ENCODE measurements at places on chromosomes 7 and 10.

GRCh38 chr7:65441010-65441409 is 67.4 kb downstream of the ZNF92 start:
- no peak for DNase-seq

DNA sequence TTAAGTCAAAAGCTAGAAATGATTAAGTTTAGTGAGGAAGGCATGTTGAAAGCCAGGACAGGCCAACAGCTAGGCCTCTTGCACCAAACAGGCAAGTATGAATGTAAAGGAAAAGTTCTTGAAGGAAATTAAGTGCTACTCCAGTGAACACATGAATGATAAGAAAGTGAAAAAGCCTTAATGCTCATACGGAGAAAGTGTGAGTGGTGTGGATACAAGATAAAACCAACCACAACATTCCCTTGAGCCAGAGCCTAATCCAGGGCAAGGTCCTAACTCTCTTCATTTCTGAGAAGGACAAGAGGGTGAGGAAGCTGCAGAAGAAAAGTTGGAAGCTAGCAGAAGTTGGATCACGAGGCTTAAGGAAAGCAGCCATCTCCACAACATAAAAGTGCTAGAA is 53.0 kb downstream of the DNAJC1 start:
- no peak for DNase-seq

GRCh38 chr7:107322015-107322414 is 147.8 kb upstream of the GPR22 start:
- DNase-seq: no peak

GRCh38 chr7:19834566-19834965 is 61.1 kb upstream of the TMEM196 start:
- no peak for DNase-seq

DNA sequence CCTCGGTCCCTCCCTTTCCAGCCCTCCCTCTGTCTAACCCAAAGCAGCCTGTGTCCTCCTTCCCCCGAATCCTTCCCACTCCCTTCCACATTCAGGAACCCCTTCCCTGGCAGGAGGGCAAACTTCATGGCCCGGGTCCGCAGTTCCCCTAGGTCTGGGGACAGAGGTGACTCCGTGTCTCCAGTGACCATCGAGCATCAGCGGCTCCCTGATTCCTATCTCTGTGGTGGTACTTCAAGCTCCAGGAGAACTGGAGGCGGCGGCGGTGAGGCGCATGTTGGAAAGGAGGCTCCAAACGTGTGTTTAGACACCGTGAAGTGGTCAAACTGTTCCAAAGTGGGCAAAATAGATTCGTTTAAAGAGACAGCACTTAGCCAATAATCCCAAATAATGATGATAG is 148.1 kb downstream of the PAXIP1 start:
- DNase-seq: no peak

GRCh38 chr7:118184565-118184940 is 589 bp downstream of the LSM8 start:
- no peak for DNase-seq

GRCh38 chr10:120286280-120286679 is 170.7 kb upstream of the PLPP4 start:
- DNase-seq: no peak

GRCh38 chr10:95559471-95559870 is 1.7 kb downstream of the SORBS1 start:
- no peak for DNase-seq

GRCh38 chr10:111984057-111984456 is 199.5 kb downstream of the GPAM start:
- DNase-seq: no peak

DNA sequence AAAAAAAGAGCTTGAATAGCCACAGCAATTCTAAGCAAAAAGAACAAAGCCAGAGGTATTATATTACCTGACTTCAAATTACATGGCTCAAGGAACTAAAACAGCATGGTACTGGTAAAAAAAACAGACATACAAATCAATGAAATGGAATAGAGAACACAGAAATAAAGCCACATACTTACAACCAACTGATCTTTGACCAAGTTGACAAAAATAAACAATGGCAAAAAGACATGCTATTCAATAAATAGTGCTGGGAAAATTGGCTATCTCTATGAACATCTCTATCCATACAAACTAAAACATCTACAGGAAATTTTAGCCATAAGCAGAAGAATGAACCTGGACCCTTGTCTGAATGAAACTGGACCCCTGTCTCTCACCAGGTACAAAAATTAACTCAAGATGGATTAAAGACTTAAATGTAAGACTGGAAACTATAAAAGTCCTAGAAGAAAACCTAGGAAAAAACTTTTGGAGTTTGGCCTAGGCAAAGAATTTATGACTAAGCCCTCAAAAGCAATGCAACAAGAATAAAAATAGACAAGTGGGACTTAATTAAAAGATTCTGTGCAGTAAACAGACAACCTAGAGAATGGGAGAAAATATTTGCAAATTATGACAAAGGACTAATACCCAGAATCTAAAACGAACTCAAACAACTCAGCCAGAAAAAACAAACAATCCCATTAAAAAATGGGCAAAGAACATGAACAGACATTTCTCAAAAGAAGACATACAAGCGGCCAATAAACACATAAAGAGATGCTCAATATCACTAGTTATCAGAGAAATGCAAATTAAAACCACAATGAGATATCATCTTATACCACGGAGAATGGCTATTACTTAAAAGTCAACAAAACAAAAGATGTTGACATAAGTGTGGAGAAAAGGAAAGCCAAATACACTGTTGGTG is 72.8 kb upstream of the DDC start:
- no peak for DNase-seq

GRCh38 chr7:129615018-129615417 is 3.5 kb downstream of the NRF1 start:
- DNase-seq: no peak

GRCh38 chr10:26799342-26799741 is 61.4 kb downstream of the ABI1 start:
- no peak for DNase-seq

GRCh38 chr7:50462361-50462760 is 12.2 kb upstream of the FIGNL1 start:
- DNase-seq: no peak

DNA sequence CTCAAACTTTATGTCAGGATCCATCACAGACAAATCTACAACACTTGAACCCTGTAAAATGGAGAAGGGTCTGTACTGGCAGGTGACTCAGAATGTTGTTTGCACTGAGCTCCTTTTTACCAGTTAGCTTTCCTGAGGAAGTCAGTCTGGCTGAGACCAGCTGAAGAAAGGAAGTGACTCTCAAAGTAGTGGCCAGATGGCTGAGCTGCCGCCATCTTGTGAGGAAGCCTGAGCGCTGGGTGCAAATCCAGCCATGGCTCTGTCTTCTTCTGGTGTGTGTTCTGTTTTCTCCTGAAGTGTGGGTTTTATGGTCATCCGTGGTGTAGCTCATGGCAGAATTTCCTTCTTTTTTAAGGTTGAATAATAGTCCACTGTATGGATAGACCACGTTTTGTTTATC is 25.5 kb upstream of the ECHDC3 start:
- no peak for DNase-seq

DNA sequence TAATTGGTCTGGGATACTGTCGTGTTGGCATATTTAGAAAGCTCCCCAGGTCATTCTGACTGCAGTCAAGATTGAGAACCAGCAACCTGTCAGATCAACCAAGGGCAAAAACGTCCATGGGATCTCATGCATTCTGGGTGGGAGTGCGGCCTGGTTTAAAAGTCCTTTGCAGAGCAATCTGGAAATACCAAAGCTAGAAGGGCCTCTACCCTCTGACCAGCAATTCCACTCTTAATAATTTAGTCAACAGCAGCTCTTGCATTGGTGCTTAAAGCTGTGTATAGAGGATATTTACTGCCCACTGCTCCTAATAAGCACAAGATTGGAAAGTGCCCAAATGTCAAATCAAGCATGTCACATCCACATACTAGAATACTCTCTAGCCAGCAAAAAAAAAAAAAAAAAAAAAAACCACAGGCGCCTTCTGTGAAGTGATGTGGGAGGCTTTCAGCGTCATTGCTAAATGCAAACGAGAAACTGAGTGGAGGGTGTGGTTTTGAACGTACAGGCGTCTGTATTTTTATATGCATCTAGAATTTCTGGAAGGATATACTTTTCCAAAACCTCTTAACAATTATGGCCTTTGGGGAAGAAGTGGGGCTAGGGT is 44.8 kb upstream of the HSPA12A start:
- no peak for DNase-seq

DNA sequence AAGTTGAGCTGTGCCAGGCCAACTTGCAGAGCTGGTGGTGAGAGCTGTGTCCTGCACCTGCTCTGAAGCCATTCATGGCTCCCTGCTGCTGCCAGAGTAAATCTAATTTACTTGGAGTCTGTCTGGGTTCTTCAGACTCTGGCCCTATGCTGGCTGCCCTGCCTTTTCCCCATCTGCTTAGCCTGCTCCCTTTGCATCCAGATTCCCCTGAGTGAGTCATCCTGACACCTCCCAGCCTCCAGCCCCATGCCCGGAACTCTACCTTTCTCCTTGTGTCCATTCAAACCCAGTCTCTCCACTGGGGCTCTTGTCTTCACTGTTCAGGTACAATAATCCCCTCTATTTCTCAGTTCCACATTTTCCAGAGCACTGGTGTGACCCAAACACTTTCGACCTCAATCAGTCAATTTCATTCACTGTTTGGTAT is 434.4 kb upstream of the ZMIZ1 start:
- DNase-seq: no peak

DNA sequence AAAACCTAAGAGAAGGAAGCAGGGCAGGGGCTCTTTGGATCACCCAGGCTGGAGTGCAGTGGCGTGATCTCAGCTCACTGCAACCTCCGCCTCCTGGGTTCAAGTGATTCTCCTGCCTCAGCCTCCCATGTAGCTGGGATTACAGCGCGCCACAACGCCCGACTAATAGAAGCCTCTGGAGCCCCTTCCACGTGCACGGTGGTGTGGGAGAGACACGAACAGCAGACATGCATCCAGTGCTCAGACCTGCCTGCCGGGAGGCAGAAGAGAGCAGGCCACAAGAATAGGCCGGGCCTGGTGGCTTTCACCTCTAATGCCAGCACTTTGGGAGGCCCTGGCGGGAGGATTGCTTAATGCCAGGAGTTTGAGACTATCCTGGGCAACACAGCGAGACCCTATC is 96.3 kb downstream of the PRPF18 start:
- DNase-seq: no peak

GRCh38 chr7:27912751-27913150 is 172.8 kb downstream of the TAX1BP1 start:
- no peak for DNase-seq

GRCh38 chr7:148987751-148988512 is 40.4 kb downstream of the PDIA4 start:
- DNase-seq: no peak

DNA sequence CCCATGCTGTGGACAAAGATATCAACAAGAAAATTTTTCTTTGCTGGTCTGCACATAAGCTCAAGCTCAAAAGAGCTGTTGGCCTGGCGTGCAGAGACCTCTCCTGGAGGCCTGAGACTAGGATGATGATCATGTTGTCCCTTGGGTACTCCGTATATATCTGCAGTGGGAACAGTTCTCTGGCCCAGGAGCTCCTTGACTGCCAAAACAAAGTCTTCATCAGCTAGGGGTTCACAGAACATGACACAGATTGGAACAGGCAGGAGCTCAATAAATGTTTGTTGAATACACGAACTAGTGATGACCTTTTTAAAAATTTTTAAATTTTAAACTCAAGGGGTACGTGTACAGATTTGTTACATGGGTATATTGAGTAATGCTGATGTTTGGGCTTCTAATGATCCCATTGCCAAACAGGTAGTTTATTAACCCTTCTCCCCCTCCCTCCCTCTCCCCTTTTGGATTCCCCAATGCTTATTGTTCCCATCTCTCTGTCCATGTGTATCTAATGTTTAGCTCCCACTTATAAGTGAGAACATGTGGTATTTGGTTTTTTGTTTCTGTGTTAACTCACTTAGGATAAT is 49.1 kb downstream of the ZNF783 start:
- DNase-seq: no peak

DNA sequence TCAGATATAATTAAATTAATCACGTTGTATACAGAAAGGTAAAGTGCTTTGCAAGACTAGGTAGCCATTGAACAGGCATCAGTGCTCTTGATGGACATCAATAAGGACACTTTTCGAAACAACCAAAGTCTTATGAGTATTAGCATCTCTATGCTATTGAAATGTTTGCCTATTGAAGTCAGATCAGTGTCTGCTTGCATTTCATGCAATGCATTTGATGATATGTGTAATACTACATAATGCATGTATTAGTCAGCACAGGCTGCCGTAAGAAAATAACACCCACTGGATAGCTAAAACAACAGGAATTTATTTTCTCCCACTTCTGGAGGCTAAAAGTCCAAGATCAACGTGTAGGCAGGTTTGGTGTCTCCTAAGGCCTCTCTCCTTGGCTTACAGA is 209.3 kb upstream of the PLXDC2 start:
- no peak for DNase-seq

GRCh38 chr10:75658915-75659314 is 227.5 kb downstream of the LRMDA start:
- no peak for DNase-seq

- no peak for DNase-seq
Observed at GRCh38 chr10:72323108-72323749, 31.5 kb downstream of the DNAJB12 start.

GRCh38 chr7:22016507-22016906 is 70.8 kb upstream of the CDCA7L start:
- no peak for DNase-seq

GRCh38 chr10:96272316-96273280 is 1.2 kb upstream of the BLNK start:
- no peak for DNase-seq

GRCh38 chr7:155306673-155307470 is 9.2 kb downstream of the INSIG1 start:
- DNase-seq: no peak

DNA sequence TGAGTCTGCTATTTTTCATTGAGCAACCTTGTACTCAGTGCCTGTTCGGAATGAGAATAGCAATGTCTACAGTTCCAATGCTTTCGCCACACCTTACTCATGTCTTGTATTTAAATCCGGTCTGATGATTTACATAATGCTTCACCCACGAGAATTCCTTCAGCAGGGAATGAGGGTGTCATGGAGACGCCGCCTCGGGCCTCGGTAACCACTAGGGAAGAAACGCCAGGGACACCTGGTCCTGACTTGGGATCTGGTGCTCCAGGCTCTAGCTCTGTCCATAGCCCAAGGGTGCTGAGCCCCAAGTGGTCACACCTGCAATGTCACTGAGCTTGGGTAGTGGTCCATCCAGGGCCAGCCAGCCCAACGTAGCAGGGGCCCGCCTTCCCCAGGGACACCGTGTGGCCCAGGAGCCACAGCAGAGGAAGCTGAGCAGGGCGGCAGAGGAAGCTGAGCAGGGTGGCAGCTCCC is 37.4 kb downstream of the PRKAG2 start:
- no peak for DNase-seq
